ENCODE measurements at places on chromosomes 12 and 14. TPM values are rescaled to one million over a fixed set of nuclear protein-coding genes. Genes with fewer than 3 reads are reported as not detected.

The PLA2G1B gene
- total RNA-seq: not detected

DNA sequence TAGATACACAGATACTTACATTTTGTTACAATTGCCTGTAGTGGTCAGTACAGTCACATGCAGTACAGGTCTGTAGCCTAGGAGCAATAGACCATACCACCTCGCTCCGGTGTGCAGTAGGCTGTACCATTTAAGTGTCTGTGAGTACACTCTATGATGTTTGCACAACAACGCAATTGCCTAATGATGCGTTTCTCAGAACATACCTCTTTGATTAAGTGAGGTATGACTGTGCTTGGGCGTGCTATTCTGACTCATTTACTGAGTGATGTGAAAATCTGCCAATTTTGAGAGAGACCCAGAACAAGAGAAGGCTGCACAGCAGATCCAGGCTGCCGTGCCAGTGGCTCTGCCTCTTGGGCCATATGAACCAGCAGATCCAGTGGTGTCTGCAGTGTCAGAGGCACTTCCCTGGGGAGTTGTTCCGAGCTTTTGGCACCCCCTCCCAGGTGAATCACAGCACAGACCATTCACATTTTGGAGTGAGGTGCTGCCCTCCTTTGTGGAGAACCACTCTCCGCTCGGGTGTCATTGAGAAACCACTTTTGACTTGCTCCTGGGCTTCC lies 20.4 kb downstream of the DLK1 start:
- DNase-seq: no peak

The ACSM4 gene
- total RNA-seq: not detected

The NANOG gene
- not detected for total RNA-seq

- no peak for DNase-seq
Measured at GRCh38 chr14:33796356-33796755, 154.5 kb downstream of the EGLN3 start.

The DENND5B gene
- total RNA-seq: not detected
